ENCODE measurements at places on chromosomes 6 and 20.

- no peaks in the 10 kb centered on the region for H3K27me3 ChIP-seq
- peak overlapping the region; percentile 53 for H3K4me3 ChIP-seq
- no peak overlapping the region for H3K27ac ChIP-seq
- H3K4me1 ChIP-seq: peaks cover 25% of the 10 kb centered on the region
- DNase-seq: peak; percentile 55
- H3K36me3 ChIP-seq: no peaks in the 10 kb centered on the region
These were observed 26.6 kb downstream of the RIN2 start for GRCh38 chr20:19784511-19785172.

GRCh38 chr6:71727632-71728294 lies 158.6 kb upstream of the RIMS1 start:
- H3K36me3 ChIP-seq: no peaks in the 10 kb centered on the region
- no peak for DNase-seq
- no peak overlapping the region for H3K4me3 ChIP-seq
- no peaks in the 10 kb centered on the region for H3K4me1 ChIP-seq
- no peak overlapping the region for H3K27ac ChIP-seq

DNA sequence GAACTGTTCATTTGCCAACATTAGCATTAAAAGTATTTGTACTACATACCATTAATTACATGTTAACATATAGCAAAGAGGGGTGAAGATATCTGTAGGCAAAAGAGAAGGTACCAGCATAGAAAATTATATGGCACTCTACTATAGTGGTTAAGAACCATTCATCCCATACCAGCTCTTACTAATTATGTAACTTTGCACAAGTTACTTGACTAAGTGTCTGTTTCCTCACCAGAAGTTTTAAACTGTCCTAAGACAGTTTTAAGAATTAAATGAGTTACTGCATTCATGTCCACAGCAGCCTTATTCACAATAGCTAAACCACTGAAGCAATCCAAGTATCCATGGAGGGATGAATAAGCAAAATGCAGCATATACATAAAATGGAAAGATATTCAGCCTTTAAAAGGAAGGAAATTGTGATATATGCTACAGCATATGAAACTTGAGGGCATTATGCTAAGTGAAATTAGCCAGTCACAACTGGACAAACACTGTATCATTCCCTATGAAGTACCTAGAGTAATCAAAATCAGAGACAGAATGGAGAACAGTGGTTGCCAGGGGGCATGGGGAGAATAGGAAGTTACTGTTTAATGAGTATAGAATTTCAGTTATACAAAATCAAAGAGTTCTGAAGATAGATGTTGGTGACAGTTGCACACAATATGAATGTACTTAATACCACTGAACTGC lies 98.9 kb downstream of the RNGTT start:
- H3K27me3 ChIP-seq: no peaks in the 10 kb centered on the region
- H3K4me1 ChIP-seq: no peaks in the 10 kb centered on the region
- no peak for DNase-seq
- peaks cover 10% of the 10 kb centered on the region for H3K36me3 ChIP-seq

DNA sequence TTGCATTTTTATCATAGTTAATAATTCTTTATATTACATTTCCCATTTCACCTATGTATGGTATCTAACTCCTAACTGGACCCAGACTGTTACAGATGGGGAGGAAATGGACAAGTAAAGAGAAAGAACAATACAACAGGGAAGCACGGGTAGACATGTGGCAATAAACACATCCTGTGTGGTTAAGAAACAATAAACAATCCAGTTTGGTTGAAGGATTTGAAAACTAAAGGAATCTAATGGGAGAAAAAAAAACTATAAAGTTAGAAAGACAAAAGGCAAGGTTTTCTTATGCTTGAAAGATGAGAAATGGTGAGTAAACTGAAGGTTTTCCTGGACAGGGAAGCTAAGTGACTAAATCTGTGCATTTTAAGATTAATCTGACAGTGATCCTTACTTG lies 34.9 kb upstream of the ALDH8A1 start:
- DNase-seq: no peak
- no peak overlapping the region for H3K27ac ChIP-seq
- H3K4me1 ChIP-seq: no peaks in the 10 kb centered on the region
- H3K36me3 ChIP-seq: peaks cover 88% of the 10 kb centered on the region

DNA sequence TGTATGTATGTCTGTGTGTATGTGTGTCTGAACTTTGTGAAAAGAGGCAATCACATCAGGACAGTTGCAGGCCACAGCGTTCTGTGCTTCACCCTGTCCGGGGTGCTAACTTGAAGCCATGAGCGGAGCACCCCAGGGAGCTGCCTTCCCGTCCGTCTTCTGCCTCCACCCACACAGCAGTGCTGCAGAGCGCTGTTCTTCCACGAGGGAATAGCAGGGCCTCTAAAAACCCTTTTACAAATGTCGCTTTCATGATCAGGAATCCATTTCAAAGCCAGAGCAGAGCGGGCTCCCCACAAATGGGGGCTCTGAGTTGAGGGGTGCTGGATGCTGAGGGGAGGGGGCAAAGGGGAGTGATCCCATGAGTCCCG lies 131.5 kb downstream of the RNASET2 start:
- H3K27ac ChIP-seq: no peak overlapping the region
- DNase-seq: no peak
- H3K27me3 ChIP-seq: no peaks in the 10 kb centered on the region

DNA sequence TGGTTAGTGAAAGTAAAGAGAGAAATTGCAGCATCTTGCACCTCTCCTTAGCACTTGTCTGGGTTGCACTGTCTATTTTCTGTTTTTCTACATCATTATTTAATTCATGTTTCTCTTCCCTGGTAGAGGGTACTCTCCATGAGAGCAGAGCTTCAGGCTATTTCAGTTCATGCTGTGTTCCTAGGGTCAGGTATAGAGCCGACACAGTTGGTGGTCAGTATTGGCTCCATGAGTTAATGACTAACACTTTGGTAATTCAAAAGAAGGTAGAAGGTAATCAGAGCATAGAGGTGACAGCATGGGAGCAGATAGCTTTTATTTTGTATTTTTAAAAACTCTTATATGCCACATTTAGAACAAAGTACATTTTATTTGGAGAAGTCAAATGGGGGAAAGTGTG lies 42.7 kb downstream of the RIMS1 start:
- no peak for DNase-seq
- H3K36me3 ChIP-seq: no peaks in the 10 kb centered on the region
- H3K27ac ChIP-seq: no peak overlapping the region
- H3K27me3 ChIP-seq: no peaks in the 10 kb centered on the region

DNA sequence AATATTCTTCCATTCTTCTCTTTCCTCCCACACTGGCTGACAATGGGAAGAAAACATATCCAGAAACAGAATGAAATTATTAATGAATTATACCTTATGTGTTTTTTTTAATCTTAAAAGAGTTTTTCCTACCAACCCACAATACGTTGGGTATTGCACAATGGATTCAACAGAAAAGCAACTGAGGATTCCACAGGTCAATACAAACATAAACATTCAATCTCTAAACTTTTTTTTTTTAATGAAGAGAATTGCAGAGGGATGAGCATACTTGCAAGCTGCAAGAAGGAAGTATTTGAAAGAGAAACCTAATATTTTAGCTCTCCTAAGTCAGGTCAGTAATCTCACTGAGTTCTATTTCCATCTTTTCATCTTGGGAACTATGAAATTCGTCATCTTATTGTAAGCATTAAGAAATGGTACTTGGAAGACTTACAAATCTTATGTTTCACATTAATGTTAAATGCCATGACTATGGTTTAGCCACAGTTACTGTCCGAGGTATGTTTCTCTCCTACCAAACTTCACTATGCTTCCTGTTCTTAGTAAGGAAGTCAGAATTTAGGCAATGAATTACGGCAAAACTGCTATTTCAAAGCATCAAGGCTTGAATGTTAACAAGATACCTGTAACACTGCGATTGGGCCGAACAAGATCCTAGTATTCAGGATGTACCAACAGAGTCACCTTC lies 100.8 kb downstream of the HIVEP2 start:
- peak overlapping the region; percentile 51 for H3K27ac ChIP-seq
- peak; percentile 26 for DNase-seq
- peaks cover 24% of the 10 kb centered on the region for H3K4me1 ChIP-seq
- no peaks in the 10 kb centered on the region for H3K36me3 ChIP-seq

GRCh38 chr20:53878262-53879047 lies 191.9 kb downstream of the BCAS1 start:
- no peaks in the 10 kb centered on the region for H3K36me3 ChIP-seq
- H3K4me1 ChIP-seq: peaks cover 9% of the 10 kb centered on the region
- H3K27me3 ChIP-seq: no peaks in the 10 kb centered on the region
- H3K27ac ChIP-seq: no peak overlapping the region
- no peak for DNase-seq

DNA sequence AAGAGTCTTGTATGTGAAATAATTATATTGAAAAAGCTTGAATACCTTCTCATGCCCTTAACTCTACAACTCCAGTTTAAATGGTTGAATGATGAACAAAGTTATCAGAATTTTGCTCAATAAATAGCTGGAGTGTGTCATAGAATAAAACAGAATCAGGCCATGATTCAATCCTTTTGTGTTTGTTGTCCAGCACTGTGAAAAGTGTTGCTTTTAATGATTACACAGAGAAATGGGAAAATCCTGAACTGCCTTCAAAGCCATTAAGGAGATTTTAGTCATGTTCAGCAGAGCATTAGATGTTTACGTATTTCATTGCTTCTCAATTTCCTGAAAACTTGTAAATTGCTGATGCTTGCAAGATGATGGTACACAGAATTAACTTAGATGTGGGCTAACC lies 262.9 kb upstream of the BTBD3 start:
- H3K4me3 ChIP-seq: no peak overlapping the region
- H3K4me1 ChIP-seq: no peaks in the 10 kb centered on the region
- no peaks in the 10 kb centered on the region for H3K36me3 ChIP-seq
- DNase-seq: no peak

DNA sequence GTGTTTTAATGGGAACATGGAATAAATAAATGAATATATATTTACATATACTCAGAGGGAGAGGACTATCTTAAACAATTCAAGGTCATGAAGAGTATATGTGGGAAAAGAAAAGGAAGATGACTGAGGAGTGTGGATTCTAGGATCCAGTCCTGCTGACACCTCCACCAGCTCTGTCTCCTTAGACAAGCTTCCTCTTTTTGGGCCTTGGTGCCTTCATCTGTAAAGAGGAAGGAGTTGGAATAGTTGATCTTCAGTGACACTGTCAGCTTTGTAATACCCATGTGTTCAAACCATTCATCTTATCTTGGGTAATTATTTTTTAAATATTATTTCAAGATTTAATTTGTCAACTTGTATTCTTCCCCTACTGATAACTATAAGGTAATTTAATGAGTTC lies 338.0 kb downstream of the ADGRB3 start:
- H3K4me3 ChIP-seq: no peak overlapping the region
- H3K4me1 ChIP-seq: peaks cover 2% of the 10 kb centered on the region
- DNase-seq: peak; percentile 13
- H3K27ac ChIP-seq: no peak overlapping the region
- no peaks in the 10 kb centered on the region for H3K27me3 ChIP-seq

DNA sequence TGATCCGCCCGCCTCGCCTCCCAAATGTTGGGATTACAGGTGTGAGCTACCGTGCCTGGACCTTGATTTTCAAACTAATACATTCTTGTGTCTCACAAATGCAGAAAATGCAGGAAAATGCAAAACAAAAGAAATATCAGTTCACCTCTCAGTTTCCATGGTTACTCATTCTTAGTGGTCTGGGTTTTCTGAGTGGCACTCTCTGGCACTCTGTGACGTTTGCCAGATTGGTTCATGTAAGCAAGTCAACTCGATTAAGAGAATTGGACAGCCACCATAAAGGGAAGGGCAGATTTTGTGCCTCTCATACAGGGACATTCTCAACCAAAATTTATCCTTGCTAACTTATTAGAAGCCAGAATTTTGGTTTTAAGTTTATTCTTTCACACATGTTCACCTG lies 8.6 kb downstream of the CMTR1 start:
- peaks cover 4% of the 10 kb centered on the region for H3K4me1 ChIP-seq
- H3K36me3 ChIP-seq: peaks cover 68% of the 10 kb centered on the region
- no peak for DNase-seq

GRCh38 chr6:52555518-52556233 lies 21.2 kb downstream of the TRAM2 start:
- H3K27ac ChIP-seq: no peak overlapping the region
- H3K4me1 ChIP-seq: no peaks in the 10 kb centered on the region
- no peak for DNase-seq
- no peak overlapping the region for H3K4me3 ChIP-seq
- H3K27me3 ChIP-seq: no peaks in the 10 kb centered on the region
- H3K36me3 ChIP-seq: peaks cover 4% of the 10 kb centered on the region

GRCh38 chr20:61745397-61746146 lies 320.1 kb downstream of the TAF4 start:
- H3K4me1 ChIP-seq: no peaks in the 10 kb centered on the region
- no peaks in the 10 kb centered on the region for H3K36me3 ChIP-seq
- no peak overlapping the region for H3K27ac ChIP-seq
- H3K4me3 ChIP-seq: no peak overlapping the region
- H3K27me3 ChIP-seq: no peaks in the 10 kb centered on the region
- DNase-seq: no peak

DNA sequence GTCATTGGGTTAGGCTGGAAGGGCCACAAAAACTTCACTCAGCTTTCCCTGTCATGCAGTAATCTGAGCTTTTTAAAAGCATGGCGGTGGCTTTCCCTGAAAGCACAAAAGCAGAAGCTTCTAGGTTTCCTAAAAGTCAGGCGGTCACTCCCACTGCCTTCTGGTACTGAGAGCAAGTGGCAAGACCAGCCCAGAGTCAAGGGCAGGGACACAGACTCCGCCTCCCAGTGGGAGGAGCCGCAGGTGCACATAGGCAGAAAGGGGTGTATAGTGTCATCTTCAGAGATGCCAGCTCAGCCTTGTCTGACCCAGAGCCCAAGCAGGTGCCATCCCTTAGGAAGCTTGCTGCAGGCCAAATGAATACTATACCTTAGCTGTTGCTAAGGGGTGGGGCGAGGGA lies 18.0 kb upstream of the PACSIN1 start:
- DNase-seq: no peak
- no peaks in the 10 kb centered on the region for H3K27me3 ChIP-seq
- H3K27ac ChIP-seq: no peak overlapping the region
- no peak overlapping the region for H3K4me3 ChIP-seq
- peaks cover 8% of the 10 kb centered on the region for H3K4me1 ChIP-seq

- DNase-seq: peak; percentile 88
- peak overlapping the region; percentile 89 for H3K27ac ChIP-seq
- H3K4me1 ChIP-seq: peaks cover 88% of the 10 kb centered on the region
- H3K4me3 ChIP-seq: no peak overlapping the region
- H3K27me3 ChIP-seq: no peaks in the 10 kb centered on the region
- no peaks in the 10 kb centered on the region for H3K36me3 ChIP-seq
These were observed 71.8 kb upstream of the SIRPA start for GRCh38 chr20:1823450-1823844.

- H3K27me3 ChIP-seq: no peaks in the 10 kb centered on the region
- no peak for DNase-seq
- H3K4me1 ChIP-seq: no peaks in the 10 kb centered on the region
- no peaks in the 10 kb centered on the region for H3K36me3 ChIP-seq
- no peak overlapping the region for H3K27ac ChIP-seq
These were observed 84.4 kb downstream of the ANKRD60 start for GRCh38 chr20:58144096-58144495.

DNA sequence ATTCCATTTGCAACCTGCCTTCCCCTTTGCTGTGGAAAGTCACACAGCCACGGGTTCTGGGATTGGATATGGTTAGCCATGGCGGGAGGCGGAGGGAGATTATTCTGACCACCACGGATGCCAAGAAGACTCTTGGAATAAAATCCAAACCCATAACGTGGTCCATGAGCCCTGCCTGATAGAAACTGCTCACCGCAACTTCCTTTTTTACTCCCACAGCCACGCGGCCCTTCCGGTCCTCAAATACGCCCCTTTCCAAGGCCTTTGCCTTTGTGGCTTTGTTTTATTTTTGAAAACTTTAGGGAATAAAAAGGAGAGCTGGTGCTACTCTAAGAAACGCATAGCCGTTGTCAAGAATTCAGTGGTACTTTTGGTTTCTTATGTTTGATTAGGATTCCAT lies 602.5 kb upstream of the CDH4 start:
- H3K4me3 ChIP-seq: no peak overlapping the region
- H3K27me3 ChIP-seq: peaks cover 2% of the 10 kb centered on the region
- no peak for DNase-seq
- no peak overlapping the region for H3K27ac ChIP-seq
